Glutamatergic neuron (in vitro differentiated cells): ENCODE measurements at places on chromosomes 3 and 15. TPM values are rescaled to one million over a fixed set of nuclear protein-coding genes. Genes with fewer than 3 reads are reported as not detected.

The RBP2 gene
- not detected for total RNA-seq

GRCh38 chr15:100761290-100761935 is 118.2 kb upstream of the ALDH1A3 start:
- H3K4me3 ChIP-seq, result no peak overlapping the region
- H3K27me3 ChIP-seq, result peaks cover 5% of the 10 kb centered on the region
- no peak for DNase-seq
- H3K4me1 ChIP-seq, result peaks cover 10% of the 10 kb centered on the region
- peaks cover 5% of the 10 kb centered on the region for H3K36me3 ChIP-seq

The MRPL47 gene
- total RNA-seq, result 45.0 TPM

DNA sequence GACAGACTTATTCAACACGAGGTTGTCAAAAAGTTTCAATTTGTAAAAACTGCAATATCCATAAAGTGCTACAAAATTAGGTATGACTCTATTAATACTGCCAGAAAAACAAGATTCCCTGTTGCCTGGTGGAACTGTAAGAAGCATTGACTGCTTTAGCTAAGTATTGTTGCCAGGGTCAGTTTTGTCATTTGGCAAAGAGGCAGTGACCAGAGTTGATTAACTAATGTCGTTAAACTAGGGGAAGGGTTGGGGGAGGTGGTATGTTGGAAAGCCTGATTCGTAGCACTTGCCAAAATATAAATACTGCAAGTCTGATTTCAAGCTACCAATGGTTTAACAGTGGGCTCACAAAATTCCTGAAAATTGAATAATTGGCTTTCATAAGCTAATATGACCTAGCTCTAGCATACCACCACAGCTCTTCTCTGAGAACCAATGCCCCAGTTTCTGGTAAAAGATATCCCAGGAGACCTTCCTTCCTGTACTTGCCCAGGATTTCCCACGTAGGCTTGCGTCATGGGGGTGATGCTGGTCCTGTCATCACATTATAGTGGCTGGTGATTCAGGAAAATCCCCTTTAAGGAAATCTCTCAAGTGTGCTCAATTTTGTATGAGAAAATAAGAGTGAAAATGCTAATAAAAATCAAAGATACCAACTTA is 266.4 kb upstream of the TBC1D5 start:
- H3K4me3 ChIP-seq, result no peak overlapping the region
- peaks cover 4% of the 10 kb centered on the region for H3K36me3 ChIP-seq
- peaks cover 2% of the 10 kb centered on the region for H3K27me3 ChIP-seq
- peaks cover 7% of the 10 kb centered on the region for H3K4me1 ChIP-seq

GRCh38 chr3:120147072-120147871 is 53.0 kb upstream of the GSK3B start:
- no peaks in the 10 kb centered on the region for H3K36me3 ChIP-seq
- H3K4me3 ChIP-seq, result no peak overlapping the region
- DNase-seq, result no peak
- peaks cover 4% of the 10 kb centered on the region for H3K27me3 ChIP-seq
- H3K4me1 ChIP-seq, result no peaks in the 10 kb centered on the region

- no peak overlapping the region for H3K27ac ChIP-seq
- DNase-seq, result no peak
- H3K36me3 ChIP-seq, result peaks cover 23% of the 10 kb centered on the region
- no peaks in the 10 kb centered on the region for H3K4me1 ChIP-seq
Measured at GRCh38 chr15:62208884-62209283, 43.8 kb upstream of the C2CD4B start.

The MOBP gene
- total RNA-seq, result not detected

DNA sequence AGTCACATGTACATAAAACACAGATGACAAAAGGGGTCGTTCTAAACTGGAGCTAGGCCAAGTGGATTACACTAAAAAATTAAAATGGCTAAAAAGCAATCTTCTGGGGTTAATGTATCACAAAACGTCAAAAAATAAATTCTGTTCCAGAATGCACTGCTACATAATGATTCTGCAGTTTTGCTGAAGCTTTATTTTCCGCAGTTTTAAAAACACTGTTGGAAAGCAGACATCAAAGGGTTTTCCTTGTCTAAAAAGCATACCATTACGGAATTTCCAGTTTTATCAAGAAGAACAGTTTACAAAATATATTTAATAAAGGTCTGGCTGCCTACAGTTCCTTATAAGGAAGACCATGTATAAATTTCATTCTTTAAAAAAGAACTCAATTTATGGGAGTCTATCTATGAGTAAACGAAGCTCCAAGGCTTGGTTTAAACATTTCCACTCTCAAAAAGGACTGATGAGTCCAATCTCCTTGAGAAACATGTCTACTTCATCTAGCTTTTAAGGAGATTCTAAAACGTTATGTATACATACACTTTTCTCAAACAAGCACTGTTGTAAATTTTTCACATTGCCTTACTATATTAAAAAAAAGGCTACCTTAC is 1.3 kb downstream of the DMXL2 start:
- H3K27me3 ChIP-seq, result no peaks in the 10 kb centered on the region
- H3K4me1 ChIP-seq, result peaks cover 9% of the 10 kb centered on the region
- DNase-seq, result no peak
- H3K4me3 ChIP-seq, result peak overlapping the region; percentile 98

- DNase-seq, result no peak
- H3K36me3 ChIP-seq, result no peaks in the 10 kb centered on the region
- peaks cover under 1% of the 10 kb centered on the region for H3K27me3 ChIP-seq
- no peak overlapping the region for H3K27ac ChIP-seq
- H3K4me1 ChIP-seq, result no peaks in the 10 kb centered on the region
Measured at GRCh38 chr3:50177346-50177745, 14.1 kb upstream of the GNAT1 start.
